ENCODE measurements at places on chromosomes 1 and 21. TPM values are rescaled to one million over a fixed set of nuclear protein-coding genes. Genes with fewer than 3 reads are reported as not detected.
A peak's percentile ranks its signal among the peaks of the same experiment; 100 is the strongest.

FOXO6 gene
- total RNA-seq: 0.27 TPM

RGS7 gene
- not detected for total RNA-seq

WLS gene
- total RNA-seq: under 0.01 TPM

TUFT1 gene
- 2.7 TPM for total RNA-seq

LPAR3 gene
- total RNA-seq: 0.27 TPM

ATP5PB gene
- total RNA-seq: 176 TPM

PAQR6 gene
- 2.2 TPM for total RNA-seq

TAS1R3 gene
- total RNA-seq: 0.54 TPM

LIPI gene
- not detected for total RNA-seq

DNA sequence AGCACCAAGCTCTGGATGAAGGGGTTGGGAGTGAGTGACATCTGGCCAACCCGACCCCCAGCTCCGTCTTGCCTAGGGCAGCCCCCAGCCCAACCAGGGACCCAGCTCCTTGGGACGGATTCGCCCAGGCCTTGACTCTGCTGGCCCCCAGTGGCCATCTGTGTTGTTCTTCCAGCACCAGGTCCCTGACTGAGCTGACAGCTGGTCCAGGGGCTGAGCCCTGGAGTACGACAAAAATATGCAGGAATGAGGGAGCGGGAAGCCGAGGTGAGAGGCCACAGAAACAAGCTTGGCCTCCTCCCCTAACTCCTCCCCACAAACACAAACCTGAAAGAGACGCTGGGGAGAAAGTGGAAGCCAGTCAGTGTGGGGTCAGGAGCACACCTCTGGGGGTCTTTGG is 55.0 kb upstream of the PAX7 start:
- DNase-seq: peak; percentile 27

DNA sequence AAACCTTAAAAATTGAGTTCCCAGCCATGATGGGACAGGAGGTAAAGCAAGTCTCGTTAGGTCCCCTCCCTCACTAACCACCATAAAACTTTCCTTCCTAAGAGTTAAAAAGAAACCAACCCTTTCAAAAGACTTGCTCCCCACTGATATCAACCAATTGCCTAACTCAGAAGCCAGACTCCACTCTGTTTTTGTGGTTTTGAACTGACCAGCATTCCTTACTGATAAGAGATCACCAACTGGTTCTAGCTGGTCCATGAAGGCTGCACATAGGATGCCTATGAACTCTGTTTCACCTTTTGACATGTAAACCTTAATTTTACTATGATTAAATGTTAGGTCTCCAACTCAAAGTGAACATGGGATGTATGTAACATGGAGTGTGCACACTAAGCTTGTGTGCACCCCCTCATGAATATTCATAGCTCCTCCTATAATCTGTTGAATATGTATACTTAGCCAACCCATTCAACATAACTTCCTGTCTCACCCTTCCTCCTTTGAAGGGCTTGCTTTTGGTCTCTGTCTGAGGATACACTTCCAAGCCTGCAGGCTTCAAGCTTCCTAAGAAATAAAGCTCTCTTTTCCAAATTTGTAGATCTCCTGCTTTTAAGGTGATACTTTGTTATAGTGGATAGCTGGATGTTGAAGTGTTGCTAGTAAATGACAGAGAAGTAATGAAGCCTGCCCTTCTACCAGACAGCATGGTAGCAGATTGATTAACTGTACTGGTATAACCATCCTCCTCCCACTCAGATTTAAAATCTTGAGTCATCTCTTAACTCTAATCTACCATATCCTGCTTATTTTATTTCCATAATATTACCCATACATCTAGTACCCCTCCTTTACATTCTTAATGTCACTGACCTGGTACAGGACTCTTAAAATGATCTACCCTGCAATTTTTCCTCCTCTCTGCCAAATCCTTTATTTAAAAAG is 95.6 kb downstream of the ZNF644 start:
- no peak for DNase-seq

DNA sequence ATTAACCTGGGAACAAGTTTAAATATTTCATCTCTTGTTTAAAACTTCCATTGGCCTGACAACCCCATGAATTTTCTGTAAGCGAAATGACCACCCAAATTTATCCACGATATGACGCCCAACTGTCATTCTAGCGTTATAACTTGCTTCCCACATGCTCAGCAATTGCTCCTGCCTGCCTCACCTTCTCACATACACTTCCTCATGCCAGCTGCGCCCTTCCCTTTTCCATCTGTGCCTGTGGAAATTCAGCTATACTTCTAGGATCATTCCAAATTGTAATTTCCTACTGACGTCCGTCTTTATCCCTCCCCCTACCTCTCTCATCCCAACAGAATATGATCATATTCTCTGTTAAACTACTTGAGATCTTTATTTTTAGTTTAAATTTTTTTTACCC is 248.0 kb downstream of the RGS7 start:
- DNase-seq: no peak

- DNase-seq: no peak
Measured at GRCh38 chr21:29613021-29613420, 314.3 kb downstream of the BACH1 start.

- DNase-seq: no peak
Measured at GRCh38 chr21:15003463-15004135, 61.2 kb downstream of the NRIP1 start.

DNA sequence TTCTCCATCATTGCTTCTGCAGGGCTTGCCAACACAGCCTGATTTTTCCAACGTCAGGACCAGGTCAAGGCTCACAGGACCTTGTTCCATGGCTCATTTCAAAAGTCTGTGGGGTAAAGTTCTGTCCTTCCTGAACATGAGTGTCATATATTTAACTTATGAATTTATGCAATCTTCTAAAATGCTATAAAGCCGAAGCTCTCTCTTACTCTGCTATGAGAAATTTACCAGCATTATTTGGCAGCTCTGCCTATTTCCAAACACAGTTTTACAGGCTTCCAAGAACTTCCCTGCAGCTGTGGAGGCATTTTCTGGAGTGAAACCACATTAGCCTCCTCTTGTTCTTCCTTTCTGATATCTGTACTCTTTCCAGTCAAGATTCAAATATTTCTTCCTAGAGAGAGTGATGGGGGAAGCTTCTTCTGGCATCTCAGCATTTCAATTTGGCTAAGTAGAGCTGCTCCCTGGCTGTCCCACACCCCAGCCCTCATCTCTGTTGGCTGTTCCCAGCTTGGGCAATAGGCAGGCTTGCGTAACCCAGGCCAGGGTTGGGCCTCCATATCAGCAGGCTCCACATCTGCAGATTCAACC is 15.6 kb upstream of the HMGCS2 start:
- no peak for DNase-seq

DNA sequence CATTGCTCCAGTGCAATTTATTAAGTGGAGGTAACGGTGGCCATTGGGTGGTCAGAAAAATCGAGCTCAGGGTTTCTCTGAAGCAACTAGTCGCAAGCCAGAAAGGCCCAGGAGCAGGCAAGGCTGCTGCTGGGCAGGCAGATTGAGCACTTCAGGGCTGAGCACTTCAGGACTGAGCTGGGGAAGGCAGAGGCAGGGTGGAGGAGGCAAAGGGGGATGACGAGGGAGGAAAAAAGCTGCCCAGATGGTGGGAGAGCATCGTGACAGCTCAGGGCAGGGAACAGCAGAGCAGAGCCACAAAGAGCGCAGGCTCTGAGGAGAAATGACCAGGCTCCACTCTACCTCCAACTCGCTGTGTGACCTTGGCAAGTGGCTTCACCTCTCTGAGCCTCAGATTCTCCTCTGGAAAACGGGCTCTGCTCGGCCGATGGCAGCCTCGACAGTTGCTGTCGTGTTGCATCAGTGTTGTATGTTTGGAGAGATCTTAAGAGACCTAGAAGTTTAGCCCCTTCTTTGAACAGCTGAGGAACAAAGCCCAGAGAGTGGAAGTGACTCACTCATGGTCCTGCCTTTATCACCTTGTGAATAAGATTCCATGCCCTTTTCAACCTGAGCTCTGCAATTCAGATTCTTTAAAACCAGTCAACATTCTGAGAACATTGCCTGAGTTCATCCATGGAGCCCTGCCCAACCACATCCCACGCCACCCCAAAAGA is 141.4 kb downstream of the SYF2 start:
- DNase-seq: no peak

DNA sequence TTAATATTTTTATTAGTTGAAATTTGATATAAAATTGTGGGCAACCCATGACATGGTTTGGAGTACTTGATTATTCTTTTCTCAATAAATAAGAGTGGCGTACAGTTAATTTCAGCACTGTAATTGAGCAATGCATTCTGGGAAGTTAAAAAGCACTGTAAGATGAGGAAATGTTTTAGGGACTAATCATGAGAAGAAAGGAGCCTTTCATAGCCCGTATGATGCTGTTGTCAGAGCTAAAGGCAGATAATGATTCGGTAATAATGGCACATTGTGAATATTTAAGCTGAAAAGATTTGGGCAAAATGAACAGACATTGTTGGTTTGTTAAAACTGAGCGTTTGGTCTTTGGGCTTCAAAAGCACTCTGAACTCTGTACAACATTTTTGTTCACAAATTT is 139.3 kb downstream of the NFIA start:
- no peak for DNase-seq

GRCh38 chr1:161834967-161835550 is 68.9 kb downstream of the ATF6 start:
- DNase-seq: no peak

DNA sequence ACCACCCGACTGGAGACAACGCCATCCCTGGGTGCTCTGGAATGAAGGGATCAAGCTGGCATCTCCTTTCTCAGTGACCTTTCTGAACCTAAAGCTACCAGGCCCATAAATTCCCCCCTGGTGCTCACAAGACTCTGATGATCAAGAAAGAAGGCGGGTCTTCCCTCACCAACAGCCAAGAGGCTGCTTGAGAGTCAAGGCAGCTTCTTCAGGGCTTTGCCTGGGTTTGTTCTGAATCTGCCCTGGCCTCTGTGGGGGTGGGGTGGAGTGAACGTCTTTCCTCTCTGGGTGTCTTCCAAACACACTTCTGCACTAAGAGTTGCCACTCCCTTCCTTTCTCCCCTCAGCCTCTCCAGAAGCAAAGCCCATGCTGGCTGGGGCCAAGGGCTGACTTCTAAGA is 36.1 kb downstream of the CD247 start:
- DNase-seq: no peak

- no peak for DNase-seq
Measured at GRCh38 chr1:214120951-214121350, 133.2 kb downstream of the PROX1 start.

DNA sequence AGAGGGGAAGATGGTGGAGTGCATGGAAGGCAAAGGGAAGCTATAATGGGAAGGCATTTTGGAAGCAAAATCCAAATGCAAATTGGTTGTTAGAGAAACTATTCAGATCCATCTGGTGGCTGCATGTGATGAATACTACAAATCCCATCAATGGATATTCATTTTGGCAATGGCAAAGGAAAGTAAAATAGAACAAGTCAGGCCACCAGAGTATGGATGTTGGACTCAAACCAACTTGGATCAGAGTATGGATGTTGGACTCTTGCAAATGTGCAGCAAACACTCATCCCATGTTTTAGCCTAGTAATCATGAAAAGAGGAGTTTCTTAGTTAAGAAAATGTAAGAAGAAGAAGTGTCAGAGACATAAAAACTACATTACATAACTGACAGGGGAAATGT is 289.6 kb upstream of the DAB1 start:
- no peak for DNase-seq

- DNase-seq: no peak
Measured at GRCh38 chr1:181255270-181255929, 166.9 kb downstream of the IER5 start.

DNA sequence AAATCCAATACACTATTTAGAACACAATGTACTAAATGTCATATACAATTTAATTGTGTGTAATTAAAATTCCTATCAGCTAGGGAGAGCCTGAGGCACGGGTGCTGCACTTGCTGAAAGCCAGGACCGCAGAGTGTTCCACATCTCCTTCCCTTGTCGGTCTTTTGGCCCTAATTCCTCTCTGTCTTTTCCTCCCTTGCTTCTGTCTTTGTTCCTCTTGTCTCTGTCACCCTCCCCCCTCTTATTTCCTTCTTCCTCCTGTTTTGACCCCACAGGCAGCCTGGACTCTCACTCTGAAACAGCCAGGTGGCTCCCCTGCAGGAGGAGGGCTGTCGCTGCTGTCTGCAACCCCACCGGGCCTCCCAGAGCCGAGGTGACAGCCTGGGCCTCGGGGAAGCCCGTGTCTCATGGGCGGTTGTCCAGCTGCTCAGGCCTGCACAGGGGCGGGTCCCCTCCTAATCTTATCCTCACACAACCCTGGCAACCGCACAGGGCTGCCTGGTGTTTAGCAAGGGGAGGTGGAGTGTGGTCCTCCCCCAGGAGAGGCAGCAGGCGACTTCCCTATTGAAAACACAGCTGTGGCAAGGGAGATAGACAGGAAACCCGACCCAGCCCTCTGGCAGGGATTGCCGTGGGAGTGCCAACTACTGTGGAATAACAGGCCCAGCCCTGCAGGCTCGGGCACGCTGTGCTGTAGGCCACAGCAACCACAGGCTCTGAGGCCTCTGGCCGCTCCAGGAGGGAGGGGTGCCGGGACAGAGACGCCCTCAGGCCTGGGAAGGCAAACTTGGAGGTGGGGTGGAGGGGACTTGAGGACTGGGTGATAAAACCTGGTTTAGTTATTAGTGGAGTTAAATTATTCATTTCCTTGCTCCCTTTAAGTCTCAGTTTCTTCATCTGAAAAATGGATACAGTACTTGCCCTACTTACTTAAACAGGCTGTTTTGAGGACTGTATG is 68.8 kb upstream of the WDR26 start:
- peak; percentile 85 for DNase-seq

- DNase-seq: no peak
Measured at GRCh38 chr1:181314959-181315358, 168.4 kb upstream of the CACNA1E start.

DNA sequence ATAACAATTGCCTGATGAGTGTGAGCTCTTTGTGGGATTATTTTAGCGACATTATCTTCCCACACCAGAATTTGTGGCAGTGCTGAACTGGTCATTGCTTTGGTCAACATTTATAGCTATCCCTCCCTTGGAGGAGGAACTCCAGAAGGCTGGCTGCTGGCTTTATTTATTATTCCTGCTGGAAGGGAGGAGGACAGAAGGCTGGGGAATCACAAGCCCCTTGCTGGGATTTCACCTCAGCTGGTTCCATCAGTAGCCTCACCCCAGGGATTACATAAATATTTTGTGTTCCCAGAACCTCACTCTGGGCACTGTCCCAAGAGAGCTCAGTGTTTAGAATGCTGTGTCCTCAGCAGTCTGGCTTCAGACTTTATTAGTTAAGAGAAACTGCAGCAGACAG is 102.8 kb upstream of the C1orf21 start:
- DNase-seq: no peak

GRCh38 chr21:16194095-16194787 is 464.5 kb downstream of the USP25 start:
- peak; percentile 81 for DNase-seq

DNA sequence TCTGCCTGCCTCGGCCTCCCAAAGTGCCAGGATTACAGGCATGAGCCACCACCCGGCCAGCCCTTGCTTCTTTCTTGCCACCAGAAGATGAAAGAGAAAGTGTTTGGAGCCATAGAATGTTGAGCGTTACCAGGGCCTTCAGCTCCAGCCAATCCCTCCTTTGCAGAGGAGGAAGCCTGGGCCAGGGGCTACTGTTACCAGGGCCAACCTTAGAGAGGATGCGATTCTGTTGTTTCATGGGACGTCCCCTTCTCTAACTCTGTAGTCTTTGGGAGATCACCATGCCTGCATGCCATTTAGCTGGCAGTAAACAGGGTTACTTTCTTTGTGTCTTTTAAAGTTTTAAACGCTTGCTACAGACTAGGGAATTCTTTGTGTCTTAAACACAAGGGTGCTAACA is 45.8 kb downstream of the CLDN14 start:
- DNase-seq: no peak

Data from hematopoietic multipotent progenitor cell (in vitro differentiated cells).